ENCODE measurements at places on chromosomes 16 and 17.

- no peak for DNase-seq
Measured at GRCh38 chr16:67087803-67088202, 21.9 kb upstream of the PHAF1 start.

DNA sequence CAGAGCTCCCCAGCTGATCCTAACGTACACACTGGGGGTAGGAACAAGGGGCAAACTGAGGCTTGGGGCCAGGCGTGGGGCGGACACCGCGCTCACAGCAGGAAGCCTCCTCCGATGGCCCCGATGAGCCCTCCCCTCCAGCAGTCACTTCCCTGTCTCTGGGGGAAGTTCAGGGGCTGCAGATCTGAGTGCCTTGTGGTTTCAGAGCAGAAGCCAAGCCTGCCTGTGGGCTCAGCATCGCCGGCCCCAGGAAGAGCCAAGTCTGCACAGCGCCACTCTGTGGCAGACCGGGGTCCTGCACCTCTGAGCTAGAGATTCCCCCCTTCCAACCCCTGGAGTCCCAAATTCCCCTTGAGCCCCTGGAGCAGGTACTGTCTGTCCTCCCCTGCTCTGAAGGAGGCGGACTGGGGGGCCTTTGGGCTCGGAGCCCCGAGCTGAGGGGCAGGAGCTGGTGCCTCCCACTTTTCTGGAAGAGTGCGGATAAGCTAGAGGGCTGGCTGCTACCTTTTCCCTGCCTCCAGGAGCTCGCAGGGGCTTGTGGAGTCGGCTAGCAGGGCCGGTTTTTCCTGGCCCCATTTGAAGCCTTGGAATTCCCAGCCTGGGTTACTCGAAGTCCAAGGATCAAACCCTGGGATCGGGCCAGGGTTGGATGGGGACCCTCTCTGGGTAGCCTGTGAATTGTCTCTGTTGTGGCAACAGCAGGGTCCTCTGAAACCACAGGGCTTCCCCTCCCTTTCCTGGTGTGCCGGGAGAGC is 2.9 kb downstream of the GSE1 start:
- peak; percentile 71 for DNase-seq

DNA sequence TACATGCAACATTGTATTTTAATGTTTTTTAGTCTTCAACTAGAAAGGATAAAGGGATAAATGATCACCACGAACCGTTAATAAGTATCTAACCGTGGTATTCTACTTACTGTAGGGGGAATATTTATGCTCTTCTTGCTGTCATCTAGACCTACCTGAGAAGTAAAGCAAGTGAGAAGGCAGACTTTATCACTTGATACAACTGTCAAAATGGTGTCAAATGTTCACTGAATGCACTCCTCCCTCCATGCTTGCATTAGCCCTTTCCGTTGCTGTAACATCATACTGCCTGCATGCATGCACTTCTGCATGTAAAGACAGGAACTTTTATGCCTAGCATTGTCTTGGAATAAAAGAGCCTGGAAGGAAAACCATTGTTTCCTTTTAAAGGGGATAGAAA is 298.6 kb upstream of the PMFBP1 start:
- DNase-seq = no peak

GRCh38 chr17:83010206-83011200 is 68.9 kb upstream of the METRNL start:
- no peak for DNase-seq

- no peak for DNase-seq
Measured at GRCh38 chr17:73104450-73104849, 12.0 kb upstream of the SLC39A11 start.

GRCh38 chr16:18041864-18042834 is 294.4 kb downstream of the NPIPA8 start:
- DNase-seq = no peak

- DNase-seq = peak; percentile 72
Measured at GRCh38 chr16:68235108-68235886, 630 bp downstream of the ESRP2 start.

GRCh38 chr16:4376126-4376892 is 4.7 kb downstream of the VASN start:
- DNase-seq = no peak

DNA sequence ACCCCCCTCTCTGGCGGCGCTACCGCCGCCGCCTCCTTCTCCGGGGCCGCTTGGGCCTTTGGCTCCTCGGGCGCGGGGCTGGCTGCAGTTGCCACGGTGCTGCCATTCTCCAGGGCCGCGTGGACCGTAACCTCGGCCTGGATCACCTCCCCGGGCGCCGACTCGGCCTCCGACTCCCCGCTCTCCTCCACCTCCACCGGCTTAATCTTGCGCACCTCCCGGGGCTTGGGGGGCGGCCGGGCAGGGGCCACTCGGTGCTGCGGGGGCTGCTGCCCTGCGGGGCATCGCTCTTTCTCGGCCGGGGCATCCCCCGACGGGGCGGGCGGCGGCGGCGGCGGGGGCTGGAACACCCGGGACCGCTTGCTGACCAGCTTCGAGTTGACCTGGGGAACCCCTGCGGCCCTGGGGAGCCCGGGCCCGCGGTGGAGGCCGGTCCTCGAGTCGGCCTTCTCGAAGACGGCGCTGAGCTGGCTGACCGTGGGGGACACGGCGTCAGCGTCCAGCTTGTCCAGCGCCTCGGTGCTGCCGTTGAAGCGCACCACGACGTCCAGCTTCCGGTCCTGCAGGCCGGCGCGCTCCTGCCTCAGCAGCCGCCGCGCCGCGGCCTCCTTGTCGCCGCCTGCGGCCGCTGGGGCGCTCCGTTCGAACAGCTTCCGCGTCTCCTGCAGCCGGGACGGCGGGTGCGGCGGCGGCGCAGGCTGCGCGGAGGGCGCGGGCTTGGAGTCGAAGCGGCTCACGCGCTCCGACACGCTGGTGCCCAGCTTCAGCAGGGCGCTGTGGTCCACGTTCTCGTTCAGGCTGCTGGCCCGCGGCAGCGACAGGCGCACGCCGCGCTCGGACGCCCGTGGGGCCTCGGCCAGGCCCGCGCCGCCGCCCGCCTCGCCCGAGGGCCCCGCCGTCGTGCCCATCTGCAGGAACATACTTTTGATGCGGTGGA is 792 bp downstream of the PPP1R9B start:
- DNase-seq = peak; percentile 79

DNA sequence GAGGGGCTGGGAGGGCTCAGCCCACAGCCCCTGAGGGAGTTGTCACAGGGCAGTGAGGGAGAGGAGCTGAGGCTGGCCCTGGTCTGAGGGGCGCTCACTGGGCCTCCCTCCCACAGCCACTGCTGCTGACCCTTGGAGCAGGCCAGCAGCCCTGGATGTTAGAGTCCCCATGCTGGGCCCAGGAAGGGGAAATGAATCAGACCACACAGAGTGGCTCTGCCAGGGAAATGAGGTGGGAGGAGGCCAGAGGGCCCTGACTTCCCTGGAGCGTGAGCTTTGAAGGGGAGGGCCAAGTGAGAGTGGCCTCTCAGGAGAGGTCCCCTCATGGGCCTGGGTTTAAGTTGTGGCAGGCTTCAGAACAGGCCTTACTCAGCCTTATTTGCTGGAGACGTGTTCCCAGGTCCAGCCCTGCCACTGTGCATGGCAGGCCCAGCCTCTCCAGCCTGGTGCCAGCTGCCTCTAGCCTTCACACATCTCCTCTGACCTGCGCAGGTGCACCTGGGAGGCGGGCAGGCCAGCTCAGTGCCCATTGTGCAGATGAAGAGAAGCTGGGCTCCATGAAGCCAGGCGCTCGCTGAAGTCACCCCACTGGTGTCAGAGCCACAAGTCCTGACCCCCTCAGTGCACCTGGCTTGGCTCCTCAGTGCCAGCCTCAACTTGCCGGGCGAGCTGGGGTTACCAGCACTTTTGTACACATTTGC is 15.4 kb downstream of the GPT2 start:
- no peak for DNase-seq

GRCh38 chr17:28597606-28598383 is 1.0 kb downstream of the SPAG5 start:
- no peak for DNase-seq

DNA sequence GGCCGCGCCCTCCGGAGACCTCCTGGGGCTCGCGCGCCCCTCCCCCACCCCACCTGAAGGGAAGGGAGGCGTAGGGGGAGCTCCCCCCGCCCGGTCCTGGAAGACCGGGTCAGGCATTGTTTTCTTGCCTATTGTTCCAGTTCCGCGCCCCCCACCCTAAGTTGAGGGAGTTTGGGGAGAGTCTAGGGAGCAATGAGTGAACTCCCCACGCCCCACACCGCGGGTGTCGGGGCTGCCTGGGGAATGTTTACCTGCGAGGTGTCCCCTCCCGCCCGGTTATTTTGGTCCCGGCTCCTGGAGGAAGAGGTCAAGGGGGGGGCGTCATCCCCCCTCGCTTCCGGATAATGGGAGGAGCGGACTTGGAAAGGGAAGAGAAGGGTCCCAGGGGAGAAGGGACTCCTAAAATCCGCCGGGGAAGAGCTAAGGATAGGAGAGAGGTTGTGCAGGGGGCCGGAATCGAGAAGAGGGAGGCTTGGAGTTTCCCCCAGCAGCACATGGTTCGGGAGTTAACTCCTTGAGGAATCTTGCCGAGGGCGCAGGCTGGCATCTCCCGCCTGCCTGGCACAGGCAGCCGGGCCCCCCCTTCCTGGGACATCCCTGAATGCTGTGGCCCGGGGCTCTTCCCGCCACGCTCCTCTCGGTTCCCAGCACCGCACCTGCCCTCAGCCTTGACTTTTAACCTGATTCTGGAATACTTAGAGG is 881 bp downstream of the MLLT6 start:
- DNase-seq = no peak

GRCh38 chr17:20284570-20285295 is 182.6 kb downstream of the LGALS9B start:
- no peak for DNase-seq

DNA sequence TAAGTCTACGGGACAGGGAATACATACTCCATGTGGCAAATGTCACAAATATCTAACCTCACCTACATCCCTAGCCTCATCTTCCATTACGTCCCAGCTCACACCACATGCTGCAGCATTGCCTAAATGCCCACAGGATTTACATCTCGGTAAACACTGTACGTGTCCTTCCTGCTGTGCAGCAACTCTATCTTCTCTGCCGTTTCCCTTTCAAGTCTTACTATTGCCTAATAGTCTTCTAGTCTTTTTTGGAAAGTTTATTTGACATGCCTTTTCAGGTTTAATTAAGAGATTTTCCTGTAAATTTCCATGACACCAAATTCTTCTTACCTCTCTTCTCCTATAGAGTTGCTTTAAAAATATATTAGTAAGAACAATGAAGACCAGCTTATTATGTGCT is 120.5 kb downstream of the HS3ST4 start:
- no peak for DNase-seq

DNA sequence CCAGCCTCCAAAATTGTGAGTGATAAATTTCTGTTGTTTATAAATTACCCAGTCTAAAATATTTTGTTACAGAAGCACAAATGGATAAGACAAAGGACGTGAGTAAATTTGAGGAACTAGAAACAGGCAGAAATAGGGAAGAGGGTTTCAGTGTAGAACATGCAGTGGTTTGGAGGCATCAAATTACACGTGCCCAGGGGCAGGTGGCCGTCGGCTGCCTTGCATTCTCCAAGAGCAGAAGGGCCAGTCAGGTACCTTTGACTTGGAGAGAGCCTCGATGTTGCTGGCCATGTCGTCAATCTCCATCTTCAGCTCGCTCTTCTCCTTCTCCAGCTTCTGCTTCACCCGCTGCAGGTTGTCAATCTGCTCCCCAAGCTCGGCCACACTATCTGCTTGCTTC is 54.3 kb downstream of the MYH13 start:
- no peak for DNase-seq

DNA sequence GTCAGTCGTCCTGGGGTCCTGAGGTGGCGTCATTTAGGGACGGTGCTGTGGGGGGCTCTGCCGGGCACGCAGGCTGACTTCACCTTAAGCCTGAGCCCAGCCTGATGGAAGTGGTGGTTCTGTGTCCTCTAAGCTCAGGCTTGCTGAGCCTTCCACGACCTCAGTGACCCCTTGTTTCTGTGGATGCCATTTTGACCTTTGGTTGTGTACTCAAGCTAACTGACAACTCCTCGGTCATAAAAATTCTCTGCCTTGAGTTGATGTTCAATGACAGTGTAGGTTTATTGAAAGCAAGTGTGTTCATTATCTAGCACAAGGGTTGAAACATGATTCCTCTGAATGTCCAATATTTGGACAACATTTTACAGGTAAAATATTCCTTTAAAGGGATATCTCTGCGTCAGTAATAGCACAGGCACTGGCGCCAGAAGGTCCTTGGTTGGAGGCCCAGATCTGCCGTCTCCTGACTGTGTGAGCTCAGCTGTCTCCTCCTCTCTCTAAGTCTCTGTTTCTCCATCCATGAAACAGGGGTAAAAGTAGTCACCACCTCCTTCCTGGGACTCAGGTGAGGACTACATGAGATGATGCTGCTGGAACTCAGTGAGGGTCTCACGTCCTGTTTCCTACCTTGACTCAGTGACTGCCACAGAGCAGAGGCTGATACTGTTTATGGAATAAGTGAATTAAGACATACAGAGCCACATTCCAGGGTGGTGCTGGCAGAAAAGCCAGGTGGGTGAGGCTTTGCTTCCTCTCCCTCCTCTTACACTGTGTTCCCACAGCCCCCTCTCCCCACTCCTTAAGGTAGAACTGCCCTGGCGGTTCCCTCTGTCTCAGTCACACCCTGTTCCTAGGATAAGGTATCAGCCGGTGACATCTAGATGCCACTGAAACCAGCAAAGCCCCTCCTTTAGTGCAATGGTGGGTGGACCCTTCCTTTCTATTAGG is 75.7 kb downstream of the IRF8 start:
- peak; percentile 79 for DNase-seq

- DNase-seq = no peak
Measured at GRCh38 chr17:1344521-1344920, 55.5 kb downstream of the YWHAE start.

- no peak for DNase-seq
Measured at GRCh38 chr17:15649861-15650421, 30.4 kb upstream of the FBXW10B start.

- no peak for DNase-seq
Measured at GRCh38 chr16:79163691-79164387, 436.7 kb downstream of the MAF start.

DNA sequence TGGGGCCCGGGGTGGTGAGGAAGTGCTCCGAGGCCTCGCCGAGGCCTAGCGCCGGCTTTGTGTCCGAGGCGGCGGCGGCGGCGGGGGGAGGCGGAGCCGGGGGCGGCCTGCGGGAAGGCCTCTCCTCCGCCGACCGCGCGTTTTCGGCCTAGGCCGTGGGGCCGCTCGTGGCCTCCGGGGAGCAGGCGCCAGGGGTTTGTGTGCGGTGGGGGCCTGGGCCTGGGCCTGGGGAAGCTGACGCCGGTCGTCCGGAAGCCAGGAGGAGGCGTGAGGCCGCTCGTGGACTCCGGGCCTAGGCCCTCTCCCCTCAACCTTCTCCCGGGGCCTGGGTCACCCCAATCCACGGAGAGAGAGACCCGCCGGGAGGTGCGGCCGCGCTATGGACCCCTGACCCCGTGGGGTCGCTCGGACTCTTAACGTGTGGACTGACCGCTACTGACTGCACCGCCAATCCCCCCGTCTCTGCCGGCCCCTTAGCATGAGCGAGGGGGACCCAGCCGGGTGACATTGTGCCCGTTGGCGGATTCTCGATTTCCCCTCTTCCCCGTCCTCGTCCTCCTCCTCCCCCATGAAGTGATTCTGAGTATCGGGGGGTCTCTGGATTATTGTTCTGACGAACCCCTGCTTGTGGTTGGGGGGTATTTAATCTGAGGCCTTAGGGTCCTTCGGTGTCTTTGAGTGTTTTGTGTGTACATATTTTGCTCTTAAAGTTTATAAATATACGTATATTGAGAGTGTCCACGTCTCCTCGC is 660 bp downstream of the RBBP6 start:
- peak; percentile 38 for DNase-seq
